CD4-positive, alpha-beta T cell treated with Interleukin-15 for 1 hour (primary cell): ENCODE measurements at places on chromosomes 2 and 18.

GRCh38 chr2:60386436-60386835, 167.0 kb downstream of the BCL11A start:
- no peak for DNase-seq

DNA sequence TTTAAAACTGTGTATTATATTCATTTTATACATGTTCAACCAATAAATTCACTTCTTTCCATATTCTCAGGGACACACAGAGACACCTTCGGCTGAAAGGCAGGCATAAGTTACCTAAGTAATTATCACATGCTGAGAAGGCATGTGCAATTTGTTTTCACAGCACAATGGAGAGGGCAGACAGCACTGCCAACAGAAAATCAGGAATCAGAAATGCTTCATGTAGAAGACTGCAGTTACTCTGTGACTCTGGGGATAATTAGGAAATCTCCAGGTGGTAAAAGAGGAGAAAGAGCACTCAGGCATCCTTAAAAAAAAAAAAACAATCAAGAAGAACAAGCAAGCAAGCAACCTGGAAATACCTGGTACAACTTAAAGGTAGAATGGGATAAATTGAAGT, 49.3 kb downstream of the DSEL start:
- no peak for DNase-seq

GRCh38 chr2:206353685-206354084, 79.2 kb downstream of the ZDBF2 start:
- DNase-seq = no peak

DNA sequence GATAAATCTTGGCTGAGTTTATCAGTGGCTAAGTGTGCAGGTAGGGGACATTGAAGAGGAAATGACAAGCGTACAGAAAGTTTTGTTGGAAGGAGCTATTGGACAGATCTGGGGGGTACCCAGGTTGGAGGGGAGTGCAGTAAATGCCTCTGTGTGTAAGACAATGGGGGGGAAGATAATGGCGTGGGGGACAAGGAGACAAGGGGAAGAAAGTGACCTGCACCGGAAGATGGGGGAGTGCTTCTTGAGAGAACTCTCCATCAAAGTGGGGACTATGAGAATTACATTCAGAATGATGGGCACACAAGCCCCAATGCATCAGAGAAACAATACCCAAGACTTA, 190.0 kb downstream of the ALPK2 start:
- DNase-seq = no peak

- DNase-seq = no peak
Measured at GRCh38 chr2:205743137-205743536, 60.8 kb downstream of the NRP2 start.

GRCh38 chr2:144582651-144583380, 62.9 kb upstream of the ZEB2 start:
- DNase-seq = no peak

GRCh38 chr2:82852787-82853186, 1606.3 kb downstream of the SUCLG1 start:
- DNase-seq = no peak
